ENCODE measurements at places on chromosomes 5 and 9.

DNA sequence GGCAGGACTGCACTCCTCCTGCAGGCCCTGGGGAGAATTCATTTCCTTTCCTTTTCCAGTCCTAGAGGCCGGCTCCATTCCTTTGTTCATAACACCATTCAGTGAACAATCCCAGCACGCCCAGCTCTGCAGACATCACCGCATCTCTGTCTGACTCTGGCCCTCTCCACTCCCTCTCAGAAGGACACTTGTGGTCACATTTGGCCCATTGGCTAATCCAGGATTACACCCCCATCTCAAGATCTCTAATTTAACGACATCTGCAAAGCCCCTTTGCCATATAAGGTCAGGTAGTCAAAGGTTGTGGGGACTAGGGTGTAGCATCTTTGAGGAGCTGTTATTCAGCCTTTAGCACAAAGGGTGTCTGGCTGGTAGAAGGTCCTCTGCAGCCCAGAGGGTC is 185.0 kb upstream of the DAP start:
- DNase-seq, result no peak

- no peak for DNase-seq
Observed at GRCh38 chr9:37034938-37035647, 1.0 kb upstream of the PAX5 start.

DNA sequence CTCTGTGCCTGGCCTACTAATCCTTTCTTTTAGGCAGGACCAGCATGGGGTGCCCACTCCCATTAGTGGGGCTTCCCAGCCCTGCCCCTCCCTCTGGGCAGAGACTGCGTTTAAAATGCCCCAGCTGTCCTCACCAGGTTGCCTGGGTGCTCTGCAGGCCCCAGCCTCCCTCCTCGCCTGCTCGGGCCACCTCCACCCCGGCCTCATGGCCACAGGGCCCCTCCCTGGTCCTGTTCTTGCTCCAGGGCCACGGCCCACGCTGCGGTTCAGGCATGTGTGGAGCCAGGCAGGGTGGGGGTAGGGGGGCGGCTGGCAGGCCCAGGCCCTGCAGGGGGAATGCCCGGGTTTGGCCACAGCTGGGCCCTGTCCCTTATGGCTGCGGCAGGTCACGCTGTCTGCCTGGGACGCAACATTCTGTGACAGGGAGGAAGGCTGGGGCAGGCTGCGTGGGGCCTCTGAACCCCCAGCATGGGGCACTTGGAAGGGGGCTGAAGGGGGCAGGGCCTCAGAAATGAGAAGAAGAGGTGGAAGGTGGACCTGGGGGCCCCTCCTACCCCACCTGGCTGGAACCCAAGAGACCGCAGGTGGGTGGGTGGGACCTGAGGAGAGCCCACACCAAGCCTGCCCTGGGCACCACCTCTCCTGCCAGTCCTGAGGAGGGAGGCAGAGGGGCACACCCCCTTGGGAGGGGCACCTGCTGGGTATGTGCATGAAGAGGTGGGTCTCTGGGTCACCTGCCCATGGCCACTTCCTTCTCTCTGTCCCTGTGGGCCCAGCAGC is at the start of gene LCN12:
TSS of gene LCN12 (plus strand) at position 733 of the 780 bp plus-strand sequence. CDS start 55 bp downstream, outside the sequence.
- DNase-seq, result no peak

GRCh38 chr5:140165101-140165922 is 9.7 kb upstream of the CYSTM1 start:
- no peak for DNase-seq

- DNase-seq, result no peak
Observed at GRCh38 chr5:176152191-176152929, 85.9 kb upstream of the SIMC1 start.
